ENCODE measurements at places on chromosomes 3 and 15.

GRCh38 chr3:37912052-37912733 lies 50.5 kb downstream of the CTDSPL start:
- DNase-seq = no peak

GRCh38 chr3:106593381-106593780 lies 724.6 kb upstream of the CBLB start:
- DNase-seq = no peak

- no peak for DNase-seq
These were observed 1029.9 kb upstream of the CADM2 start for GRCh38 chr3:83928903-83929302.

- DNase-seq = no peak
These were observed 31.1 kb downstream of the CYP11A1 start for GRCh38 chr15:74336061-74337005.

GRCh38 chr3:105835606-105836005 lies 33.2 kb downstream of the CBLB start:
- DNase-seq = no peak

GRCh38 chr3:124492824-124493223 lies 237.4 kb upstream of the UMPS start:
- DNase-seq = no peak

GRCh38 chr3:89098964-89099585 lies 8.3 kb upstream of the EPHA3 start:
- DNase-seq = peak; percentile 21

DNA sequence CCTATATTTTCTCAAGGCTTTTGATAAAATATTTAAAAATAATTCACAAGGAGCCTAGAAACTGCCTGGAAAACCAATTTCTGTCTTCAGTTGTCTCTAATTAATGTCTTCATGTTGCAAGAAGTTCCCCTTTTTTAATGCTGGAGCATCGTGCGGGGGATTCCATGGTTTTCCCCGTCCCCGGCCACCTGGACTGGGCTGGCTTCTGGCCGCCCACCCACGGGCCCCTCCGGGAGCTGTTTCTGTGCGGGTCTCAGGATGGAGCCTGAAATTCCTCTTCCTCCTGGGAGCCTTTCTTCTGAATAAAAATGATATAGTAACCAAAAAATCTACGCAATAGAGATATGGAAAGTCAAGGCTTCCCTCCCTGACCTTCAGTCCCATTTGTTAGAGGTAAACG lies 8.1 kb upstream of the LRRK1 start:
- DNase-seq = no peak

Measured in CD4-positive, alpha-beta T cell treated with Interleukin-17A for 4 hours (primary cell).